ENCODE measurements at places on chromosomes 1 and 21. TPM values are rescaled to one million over a fixed set of nuclear protein-coding genes. Genes with fewer than 3 reads are reported as not detected.

Gene PRKACB
- total RNA-seq, result 16.4 TPM

Gene ACBD3
- total RNA-seq, result 25.4 TPM

Gene ASPM
- 43.0 TPM for total RNA-seq

Gene XPR1
- total RNA-seq, result 20.8 TPM

Gene HSD3B2
- total RNA-seq, result not detected

Gene ARTN
- total RNA-seq, result 0.39 TPM

Gene MYOG
- total RNA-seq, result not detected

Gene AIRE
- total RNA-seq, result not detected

Gene LCE1E
- total RNA-seq, result not detected

DNA sequence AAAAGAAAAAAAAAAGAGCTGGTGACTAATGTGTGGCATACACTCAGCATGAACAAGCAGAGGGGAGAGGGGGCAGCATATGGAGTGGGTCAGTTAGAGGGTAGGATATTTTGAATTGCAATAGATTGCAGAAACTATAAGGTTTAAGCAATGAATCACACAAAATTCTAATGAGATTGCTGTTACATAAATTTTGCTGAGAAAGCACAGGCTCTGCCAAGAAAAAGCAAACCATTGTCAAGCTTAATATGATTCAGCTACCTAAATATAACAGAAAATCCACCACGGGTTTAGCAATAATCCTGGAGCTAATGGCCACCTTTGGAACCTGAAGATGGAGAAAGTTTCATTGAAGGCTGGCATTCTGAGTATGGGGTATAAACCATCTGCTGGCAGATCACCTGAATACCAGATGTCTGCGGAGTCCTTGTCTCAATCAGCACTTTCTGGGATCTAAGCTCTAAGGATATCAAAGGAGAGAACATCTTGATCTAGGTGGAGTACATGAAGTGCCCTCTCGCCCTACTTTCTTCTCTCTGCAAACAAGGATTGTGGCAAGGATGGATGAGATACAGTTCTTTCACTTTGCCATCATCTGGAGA, 30.3 kb upstream of the ANGPTL7 start:
- no peak for DNase-seq

GRCh38 chr21:34617753-34618339, 2.9 kb upstream of the RCAN1 start:
- DNase-seq, result no peak

DNA sequence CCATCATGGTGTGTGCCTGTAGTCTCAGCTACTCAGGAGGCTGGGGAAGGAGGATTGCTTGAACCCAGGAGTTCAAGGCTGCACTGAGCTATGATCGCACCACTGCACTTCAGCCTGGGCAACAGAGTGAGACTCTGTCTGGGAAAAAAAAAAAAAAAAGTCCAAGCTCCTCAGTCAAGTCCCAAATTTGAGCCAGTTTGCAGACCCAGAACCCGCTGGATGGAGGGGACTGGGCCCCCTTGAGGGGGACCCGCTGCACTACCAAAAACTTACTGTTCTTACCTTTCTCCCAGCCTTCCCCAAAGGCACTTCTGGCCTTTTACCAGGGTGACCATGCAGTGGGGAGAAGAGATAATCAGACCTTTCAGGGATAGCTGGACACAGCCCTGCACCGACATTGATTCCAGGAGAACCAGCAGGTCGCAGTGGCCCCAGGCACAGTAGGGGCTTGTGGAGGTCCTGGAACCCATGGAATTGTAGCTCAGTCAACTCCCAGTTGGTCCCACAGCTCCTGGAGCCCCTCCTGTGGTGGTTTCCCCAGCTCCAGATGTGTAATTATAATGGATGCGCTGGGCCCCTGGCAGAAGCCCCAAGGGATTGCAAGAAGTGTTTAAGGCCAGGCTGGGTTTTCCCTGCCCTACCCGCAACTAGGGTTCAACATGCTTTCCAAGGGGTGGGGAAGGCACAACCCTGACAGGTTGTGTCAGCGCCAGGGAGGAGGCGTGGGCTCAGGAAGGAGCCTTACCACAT, 4.1 kb upstream of the WNT9A start:
- no peak for DNase-seq

- DNase-seq, result no peak
Measured at GRCh38 chr1:113765306-113766230, 6.3 kb upstream of the PHTF1 start.

DNA sequence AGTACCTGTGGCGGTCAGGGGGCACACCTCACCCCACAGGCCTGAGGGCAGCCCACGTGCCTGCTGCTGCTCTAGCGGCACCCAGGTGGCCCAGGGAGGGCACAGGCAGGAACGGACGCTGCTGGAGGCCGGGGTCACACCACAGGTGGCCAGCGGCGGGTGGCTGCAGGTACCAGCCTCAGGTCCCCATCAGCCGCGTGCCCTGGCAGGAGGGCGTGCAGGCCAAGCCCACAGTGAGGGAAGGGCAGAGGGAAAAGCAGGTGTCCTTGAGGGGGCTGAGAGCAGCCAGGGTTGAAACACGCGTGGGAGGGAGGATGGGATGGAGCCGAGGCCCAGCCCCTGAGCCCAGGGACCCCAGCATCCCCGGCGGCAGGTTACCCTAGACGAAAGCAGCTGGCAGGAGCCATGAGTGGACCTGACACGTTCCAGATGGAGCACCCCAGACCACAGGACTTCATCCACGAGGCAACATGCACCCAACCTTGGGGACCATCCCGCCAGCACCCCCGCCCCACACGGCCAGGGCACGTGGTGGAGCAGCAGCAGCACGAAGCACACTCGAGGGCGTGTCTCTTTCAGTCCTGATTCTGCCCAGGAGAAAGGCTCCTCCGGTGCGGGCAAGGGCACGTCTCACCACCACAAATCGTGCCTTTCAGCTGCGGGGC, 3.7 kb downstream of the SLC19A1 start:
- no peak for DNase-seq

GRCh38 chr1:186848509-186849130, 19.9 kb downstream of the PLA2G4A start:
- no peak for DNase-seq

DNA sequence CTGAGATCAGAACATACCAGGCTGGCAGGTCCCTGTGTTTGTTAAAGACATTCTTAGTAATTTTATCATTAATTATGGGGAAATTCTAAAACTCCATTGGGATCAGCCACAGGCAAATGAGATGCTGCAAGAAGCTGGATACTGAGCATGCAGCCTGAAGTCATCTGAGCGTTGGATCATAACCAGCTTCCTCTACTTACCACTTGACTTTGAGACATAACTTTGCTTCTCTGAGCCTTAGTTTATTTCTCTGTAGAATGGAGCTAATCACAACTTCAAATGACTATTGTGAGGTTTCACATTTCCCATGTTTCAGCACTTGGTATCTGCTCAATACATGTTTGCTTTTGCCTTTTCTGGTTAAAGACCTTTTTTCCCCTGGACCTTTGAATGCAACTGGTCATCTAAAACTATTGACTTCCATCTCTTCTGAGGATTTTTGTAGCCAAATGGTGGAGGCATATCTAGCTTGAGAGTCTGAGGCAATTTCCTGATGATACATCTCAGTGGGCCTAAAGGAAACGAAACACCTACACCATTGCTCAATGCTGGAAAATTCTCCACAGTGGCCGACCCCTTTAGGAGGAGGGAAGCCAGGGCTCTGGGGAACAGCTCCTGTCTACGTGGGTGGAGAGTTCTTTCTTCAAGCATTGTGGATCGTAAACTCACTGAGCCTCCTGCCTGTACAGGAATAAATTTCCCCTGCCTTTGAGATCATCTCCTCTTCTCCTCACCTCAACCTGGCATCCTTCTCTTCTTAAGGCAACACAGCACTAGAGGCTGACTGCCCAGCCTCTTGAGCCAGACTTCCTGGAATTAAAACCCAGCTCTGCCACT, 109.1 kb upstream of the HOOK1 start:
- DNase-seq, result no peak

- no peak for DNase-seq
Measured at GRCh38 chr1:40921522-40921921, 58.0 kb upstream of the CTPS1 start.

GRCh38 chr1:89270423-89270822, 2.2 kb downstream of the GBP5 start:
- DNase-seq, result no peak

GRCh38 chr21:27715131-27715530, 748.2 kb upstream of the ADAMTS5 start:
- no peak for DNase-seq

DNA sequence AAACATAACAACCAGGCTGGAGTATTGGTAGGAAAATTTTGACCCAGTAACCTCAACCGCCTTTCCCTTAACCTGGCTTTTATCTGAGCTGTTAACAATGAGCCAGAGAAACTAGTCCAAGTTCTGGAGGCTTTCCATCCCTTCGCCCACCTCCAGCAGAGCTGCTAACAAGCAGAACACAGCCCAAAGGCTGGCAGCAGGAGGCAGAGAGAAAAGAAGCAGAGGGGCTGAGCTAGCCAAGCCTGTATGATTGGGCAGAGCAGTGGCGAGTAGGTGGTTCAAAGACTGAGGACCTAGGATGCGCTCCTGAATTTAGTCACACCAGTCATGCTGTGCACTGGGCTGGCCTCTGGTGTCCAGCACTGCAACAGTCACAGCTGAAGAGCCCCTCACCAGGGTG, 123.0 kb downstream of the TNR start:
- no peak for DNase-seq

DNA sequence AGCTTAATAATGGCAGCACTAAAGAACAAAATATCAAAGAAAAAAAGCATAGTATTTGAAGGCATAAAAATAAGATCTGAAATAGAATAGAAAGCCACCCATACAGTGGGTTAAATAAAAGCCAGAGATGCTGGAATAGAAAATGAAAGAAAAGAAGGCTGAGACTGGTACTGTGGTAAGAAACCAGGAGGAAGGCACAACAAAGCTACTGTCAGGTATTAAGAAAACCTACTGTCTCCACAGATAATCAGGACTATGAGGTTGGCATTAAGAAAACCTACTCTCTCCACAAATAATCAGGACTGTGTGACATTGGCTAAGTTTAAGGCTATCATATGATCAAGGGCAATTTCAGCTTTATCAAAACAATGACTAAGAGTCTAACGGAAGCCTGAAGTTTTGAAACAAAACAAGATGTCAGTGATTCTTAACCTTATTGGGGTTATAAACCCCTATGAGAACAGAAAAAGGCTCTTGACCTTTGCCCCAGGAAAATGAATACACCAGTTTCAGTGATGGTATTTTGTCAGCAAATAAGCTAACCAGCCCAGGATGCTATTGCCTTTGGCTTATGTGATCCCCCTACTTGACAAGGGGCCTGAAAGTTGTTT, 24.4 kb downstream of the MCOLN2 start:
- no peak for DNase-seq

DNA sequence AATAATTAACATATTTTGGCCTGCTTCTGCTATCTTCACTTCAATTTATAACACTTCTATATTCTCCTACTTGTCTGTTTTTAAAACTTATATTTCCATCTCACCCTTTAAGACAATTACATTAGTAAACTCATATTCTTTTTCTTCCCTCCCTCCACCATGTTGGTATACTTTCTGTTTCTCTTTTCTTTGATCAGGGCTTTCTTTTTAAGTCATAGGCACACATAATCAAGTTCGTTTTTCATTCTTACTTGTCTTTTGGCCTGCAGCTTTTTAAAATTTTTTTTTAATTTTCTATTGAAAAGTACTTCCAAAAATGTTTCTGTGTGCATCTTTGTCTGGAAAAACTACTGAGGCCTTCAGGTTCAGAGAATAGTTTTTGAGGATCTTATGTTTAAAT, 2.3 kb downstream of the PYHIN1 start:
- DNase-seq, result no peak

- DNase-seq, result no peak
Measured at GRCh38 chr1:191533254-191533653, 625.0 kb upstream of the RGS18 start.

DNA sequence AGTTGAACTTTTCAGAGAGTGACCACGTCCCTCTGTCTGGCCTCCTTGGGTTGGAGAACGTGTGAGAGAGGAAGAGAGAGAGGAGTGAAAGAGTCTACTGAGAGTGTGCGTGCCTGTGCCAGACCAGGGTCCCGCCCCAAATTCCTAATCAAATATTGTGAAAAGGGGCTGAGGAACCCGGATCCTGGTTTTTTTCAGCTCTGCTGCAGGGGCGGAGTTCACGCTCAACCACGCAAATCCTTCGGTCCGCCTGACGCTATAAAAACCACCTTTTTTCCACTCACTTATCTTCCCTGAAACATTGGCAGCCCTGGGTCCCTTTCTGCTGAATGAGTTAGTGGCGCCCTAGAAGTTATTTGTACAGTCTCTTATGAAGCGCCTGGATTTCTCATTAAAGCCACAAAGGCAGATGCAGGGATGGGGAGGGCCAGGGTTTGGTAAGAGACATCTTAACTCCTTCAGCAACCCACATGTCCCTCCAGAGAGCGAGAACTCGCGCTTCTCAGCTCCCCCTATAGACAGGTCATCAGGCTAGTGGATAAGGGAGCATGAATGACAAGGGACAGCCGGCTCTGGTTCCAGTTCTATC, at the start of gene FMOD:
FMOD (minus strand) TSS at position 86 of the 589 bp plus-strand sequence. CDS start 2,852 bp downstream, outside the sequence.
- DNase-seq, result no peak

DNA sequence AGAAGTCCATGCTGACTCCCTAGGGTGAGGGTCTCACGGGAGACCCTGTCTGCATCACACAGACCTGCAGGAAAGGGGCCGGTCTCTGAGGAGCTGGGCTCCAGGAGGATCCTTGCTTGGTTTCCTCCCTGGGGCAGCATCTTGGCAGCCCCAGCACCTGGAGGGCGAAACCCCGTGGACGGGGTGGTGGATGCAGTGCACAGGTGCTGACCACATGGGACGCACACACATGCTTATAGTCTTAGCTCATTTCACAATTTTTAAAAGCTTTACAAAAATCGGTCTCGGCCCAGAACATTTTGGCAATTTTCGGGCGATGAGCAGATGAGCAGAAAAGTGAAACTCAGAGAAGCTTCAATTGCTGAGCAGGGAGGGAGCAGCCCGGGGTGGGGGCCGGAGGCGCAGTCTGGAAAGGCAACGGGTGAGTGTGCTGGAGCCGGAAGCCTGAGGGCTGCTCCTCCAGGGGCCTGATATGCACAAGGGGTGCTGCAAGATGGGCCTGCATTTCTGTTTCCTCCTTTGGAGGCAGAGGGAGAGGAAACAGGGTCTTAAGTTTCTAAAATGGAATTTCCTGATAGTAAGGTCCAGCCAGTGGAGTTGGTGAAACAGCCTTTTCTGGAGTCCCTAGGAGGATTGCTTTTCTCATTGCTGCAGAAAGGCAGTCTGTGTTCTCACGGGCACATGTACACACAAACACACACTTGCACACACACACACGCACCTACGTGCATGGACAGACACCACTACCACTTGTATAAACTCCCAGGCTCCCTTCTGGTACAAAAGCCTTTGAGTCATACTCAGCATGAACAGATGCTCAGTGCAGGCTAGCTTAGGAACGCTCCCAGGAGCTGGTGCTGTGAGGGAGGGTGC, 60.6 kb downstream of the SCCPDH start:
- no peak for DNase-seq

DNA sequence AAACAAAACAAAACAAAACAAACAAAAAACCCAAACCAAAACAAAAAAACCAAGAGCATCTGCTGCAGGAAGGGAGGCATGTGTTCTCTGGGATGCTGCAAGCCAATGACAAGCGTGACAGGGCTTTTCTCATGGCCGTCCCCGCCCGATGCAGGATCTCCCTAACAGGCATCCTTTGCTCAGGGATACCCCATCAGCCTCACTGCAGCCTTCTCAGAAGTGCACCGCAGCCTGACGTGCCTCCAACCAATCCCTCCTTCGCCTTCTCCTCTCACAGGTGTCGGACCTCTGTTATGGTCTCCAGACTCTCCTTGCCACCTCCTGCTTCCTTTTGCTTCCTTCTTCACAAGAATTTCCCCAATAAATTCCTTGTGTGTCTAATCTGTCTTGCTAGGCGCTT, 147.2 kb downstream of the PCP4 start:
- no peak for DNase-seq

Data from activated T-helper 2 cell treated with anti-CD3 and anti-CD28 coated beads, Interferon-gamma antibody, Interleukin-2, Interleukin-4, amounts not matched to agents 10 μg/mL and 5 μg/mL and 100 μg/mL, durations not matched to agents 14 hours and 24 hours and 36 hours (primary cell).